ENCODE measurements at places on chromosomes 1 and 21. TPM values are rescaled to one million over a fixed set of nuclear protein-coding genes. Genes with fewer than 3 reads are reported as not detected.
A peak's percentile ranks its signal among the peaks of the same experiment; 100 is the strongest.

DNA sequence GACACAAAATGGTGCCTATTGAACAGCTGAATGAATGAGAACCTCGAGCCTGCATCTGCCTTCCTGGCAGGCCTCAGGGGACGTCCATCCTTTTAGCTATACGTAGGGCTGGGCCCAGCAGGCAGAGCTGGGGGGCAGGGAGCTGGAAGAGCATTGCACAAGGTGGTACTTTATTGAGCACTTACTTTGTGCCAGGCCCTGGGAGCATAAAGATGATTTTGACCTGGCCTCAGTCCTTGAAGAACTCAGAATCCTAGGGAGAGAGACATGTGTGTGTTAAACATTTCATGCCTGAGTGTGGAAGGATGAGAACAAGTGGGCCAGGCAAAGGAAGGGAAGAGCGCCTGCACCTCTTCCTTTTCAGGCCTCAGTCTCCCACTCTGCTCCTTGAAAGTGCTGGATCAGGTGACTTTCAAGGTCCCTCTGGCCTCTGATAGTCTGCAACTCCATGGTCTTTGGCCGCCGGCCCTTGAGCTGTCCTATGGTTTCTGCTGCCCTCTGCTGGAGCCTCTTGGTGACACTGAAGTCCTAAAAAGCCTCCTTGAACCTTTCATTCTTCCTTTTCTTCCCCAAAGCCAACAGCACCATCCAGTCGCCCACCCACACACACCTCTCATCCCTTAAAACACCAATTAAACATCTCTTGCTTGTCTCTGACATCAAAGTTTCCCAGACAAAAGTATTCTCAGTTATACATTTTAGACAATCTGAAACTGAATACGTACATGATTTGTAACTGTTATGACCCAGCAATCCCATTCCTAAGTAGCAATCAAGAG lies 3.5 kb upstream of the PEAR1 start:
- DNase-seq = peak; percentile 87

GCSAML gene
- total RNA-seq = 0.24 TPM

GRCh38 chr1:6235296-6235677 lies 477 bp downstream of the ICMT start:
- no peak for DNase-seq

TDRD5 gene
- not detected for total RNA-seq

GRCh38 chr1:178055093-178055492 lies 38.8 kb upstream of the RASAL2 start:
- peak; percentile 69 for DNase-seq

DNA sequence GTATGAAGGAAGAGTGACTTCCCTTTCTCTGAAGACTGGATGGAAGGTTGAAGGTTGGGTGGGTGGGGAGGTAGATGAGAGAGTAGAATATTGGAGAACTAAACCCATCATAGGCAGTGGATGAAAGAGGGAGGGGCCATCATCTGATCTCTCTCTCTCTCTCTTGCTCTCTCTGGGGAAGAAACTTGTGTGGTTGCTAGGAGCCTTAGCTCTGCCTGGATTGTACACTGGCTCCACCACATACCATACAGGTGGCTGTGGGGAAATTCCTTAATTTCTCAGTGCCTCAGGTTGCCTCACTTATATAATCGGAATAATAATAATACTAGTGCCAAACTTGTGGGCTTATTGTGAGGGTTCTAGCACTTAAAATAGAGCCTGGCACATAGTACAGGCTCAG lies 9.5 kb downstream of the XCL1 start:
- no peak for DNase-seq

DNA sequence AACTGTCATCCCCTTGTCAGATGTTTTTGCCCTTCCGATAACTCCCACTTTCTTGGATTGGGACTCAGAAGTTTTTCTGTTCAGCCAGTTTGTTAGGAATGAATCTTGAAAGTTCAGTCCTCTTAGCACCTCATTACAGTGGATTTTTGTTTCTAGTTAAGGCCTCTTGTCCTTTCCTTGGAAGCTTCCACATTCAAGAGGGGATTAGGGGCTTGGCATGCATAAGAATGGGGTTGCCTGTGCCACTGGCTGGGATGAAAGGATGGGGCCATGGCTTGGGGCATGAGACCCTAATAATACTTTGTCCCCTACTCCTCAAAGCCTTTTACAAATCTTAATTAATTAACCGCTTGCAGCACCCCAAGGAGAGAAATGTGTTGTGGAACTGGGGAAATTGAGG lies 2.4 kb upstream of the DHDDS start:
- DNase-seq = no peak

GRCh38 chr1:7743346-7743745 lies 27.8 kb upstream of the VAMP3 start:
- DNase-seq = no peak

DNA sequence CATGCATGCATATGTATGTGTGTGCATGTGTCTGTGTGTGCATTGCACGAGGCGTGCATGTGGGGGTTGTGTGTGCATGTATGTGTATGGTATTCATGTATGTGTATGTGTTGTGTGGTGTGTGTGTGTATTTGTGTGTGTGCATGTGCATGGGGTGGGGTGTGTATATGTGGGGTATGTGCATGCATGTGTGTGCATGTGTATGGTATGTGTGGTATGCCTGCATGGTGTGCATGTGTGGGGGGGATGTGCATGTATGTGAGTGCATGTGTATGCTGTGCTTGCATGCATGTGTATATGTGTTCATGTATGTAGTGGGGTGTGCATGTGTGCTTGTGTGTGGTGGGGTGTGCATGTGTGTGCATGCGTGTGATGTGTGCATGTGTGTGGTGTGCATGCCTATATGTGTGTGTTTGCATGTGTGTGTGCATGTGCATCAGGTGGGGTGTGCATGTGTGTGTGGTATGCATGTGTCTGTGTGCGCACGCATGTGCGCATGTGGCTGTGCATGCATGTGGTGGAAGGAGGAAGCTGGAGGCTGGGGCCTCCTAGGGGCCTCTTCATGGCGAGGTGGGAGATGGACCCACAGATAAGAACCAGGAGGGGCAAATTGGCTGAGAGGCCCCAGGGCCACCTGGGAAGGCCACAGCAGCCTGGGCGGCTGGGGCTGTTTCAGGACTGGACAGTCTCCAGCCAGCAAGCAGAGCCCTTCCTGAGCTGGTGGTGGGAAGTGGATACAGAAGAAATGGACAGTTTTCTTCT lies 35.9 kb upstream of the ARF1 start:
- no peak for DNase-seq

DNA sequence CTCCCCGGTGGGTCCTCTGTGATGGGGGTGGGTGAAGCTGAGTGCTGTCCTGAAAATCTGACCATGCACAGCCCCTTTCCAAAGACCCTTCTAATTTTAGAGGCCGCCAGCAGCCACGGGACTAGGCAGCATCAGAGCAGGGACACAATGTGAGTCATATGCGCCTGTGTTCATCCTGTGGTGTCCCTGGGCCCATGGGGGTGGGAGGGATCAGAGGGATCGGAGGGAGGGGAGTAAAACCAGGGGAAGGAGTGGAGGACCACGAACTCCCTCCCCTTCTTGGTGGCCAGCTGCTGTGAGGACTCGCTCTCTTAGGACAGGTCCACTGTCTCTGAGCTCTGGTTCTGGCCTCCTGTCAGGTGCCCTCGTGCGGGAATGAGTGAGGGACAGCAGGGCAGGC lies 61.5 kb downstream of the ADARB1 start:
- DNase-seq = no peak

GRCh38 chr21:24197923-24198322 lies 1409.4 kb downstream of the MRPL39 start:
- no peak for DNase-seq

PADI3 gene
- not detected for total RNA-seq

DNA sequence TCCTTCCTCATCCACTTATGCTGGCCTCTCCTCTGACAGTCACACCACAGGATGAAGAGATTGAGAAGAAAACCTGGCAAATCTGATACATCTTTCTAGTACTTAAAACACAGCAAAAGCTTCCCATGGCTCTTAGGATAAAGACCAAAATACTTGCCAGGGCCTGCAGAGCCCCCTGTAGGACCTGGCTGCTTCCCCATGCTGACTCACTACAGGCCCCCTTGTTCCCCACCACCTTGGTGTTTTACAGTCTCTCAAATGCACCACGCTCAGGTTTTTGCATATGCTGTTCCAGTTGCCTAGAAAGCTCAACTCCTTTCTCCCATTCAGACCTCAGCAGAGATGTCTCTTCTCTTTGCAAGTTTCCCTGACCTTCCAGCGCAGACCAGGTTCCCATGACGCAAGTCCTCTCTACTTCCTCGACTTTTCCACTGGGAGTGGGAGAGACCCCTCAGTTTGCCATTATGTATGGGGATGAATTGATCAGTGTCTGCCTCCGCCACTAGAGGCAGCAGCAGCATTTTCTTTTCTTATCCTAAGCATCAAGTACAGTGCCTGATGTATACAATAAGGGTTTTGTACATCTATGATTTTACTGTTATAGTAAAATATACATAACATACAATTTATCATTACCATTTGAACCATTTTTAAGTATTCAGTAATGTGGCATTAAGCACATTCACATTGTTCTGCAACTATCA lies 113.8 kb upstream of the C8B start:
- DNase-seq = no peak

DNA sequence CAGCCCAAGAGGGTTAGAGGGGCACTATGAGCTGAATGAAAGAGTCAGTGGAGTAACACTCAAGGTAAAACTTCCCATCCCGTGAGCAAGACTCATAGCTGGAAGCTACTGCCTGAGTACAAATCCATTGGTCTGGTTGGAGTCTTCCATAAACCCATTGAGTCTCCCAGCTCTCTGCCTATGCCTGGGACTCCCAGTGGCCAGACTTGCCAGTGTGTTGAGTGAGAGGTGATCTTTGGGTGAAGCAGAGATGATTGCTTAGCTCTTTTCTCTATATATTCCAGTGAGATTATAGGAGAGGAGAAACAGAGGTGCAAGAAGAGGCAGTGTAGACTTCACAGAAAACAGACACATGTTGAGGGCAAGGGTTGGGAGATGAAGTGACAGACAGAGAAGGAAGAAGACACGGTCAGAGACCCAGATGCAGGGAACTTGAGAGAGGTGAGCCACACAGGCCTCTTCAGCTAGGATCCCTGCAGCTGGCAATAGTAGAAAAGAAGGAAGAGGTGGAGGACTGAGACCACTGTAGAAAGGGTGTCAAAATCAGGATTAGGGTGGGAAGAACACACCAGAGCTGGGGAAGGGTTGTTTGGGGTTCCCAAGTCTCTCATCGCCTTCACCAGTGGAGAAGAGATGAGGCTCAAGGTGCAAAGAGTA lies 3.7 kb downstream of the FOXD2 start:
- DNase-seq = no peak

DNA sequence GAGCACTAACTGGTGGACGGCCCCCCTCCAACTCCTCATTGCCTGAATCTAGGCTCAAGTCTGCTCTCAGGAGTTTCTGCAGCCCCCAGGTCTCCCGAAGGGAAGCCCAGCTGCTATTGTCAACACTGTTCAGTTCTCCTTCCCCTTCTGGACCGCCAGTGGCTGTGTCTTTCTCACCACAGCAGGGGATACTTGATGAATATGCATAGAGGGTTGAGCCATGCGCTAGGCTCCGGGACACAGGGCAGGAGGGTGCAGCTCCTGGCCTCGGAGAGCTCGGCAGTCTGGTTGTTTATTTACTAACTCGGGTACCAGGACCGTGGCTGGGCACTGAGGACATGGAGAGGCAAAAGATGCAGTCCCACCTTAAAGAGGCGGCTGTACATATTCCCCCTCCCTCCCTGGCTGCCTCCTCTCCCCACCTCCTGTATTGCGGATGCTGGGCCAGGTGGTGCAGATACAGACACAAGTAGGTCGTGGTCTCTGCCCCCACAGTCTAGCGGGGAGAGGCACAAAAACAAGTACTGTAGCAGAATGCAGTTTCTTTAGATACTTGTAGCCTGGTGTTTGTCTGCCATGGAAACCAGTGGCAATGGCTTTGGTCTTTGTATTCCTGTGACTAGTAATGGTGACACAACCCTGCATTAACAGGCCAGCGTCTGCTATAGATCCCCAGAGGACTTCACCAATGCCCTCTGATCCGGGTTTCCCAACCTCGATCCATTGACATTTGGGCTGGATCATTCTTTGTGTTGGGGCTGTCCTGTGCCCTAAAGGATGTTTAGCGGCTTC lies 26.2 kb downstream of the ARHGEF10L start:
- no peak for DNase-seq

GRCh38 chr21:24895885-24896734 lies 711.2 kb downstream of the MRPL39 start:
- DNase-seq = no peak

DNA sequence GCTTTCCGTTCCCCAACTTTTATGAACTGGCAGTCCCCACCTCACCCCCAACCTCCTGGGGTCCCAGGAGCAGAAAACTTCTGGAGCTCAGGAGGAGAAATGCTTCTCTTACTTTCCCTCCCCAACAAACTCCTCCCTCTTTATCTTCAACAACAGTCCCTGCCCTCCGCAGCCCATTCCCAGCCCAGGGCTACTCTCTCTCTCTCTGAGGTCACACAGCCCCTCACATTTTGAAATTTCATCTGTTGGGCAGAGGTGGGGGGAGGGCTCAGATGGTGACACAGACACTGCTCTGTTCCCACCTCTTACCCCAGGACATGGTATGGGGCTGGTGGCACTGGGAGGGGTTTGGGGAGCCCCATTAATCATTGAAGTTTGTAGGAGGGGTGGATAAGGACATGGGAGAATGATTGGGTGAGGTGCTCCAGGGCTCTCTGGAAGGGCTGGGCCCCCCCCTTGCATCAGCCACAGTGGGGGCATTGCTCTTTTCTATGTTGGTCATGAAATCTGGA lies 6.0 kb downstream of the PIK3CD start:
- no peak for DNase-seq

HMCN1 gene
- 5.7 TPM for total RNA-seq

GRCh38 chr1:208221291-208221622 lies 22.9 kb downstream of the PLXNA2 start:
- no peak for DNase-seq

CYP4Z1 gene
- 0.86 TPM for total RNA-seq

LORICRIN gene
- not detected for total RNA-seq

DNA sequence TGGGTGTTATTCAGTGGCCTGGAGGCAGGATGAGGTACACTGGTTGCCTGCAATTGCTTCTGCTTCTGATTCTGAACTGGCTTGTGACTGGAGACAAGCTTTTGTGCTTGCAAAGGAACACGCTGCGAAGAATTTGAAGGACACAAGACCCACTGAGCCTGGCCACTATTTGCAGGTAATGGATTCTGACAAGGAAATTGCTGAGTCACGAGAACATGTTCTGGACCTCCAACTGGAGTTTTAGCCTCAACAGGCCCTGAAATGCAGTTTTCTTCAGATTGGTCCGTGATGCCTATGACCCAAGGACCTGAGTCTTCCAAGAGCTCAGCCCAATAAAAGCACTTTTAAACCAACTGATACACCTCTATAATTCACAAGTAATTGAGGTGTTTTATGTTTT lies 4.6 kb downstream of the RAB3GAP2 start:
- no peak for DNase-seq

GRCh38 chr21:15080526-15080925 lies 15.7 kb upstream of the NRIP1 start:
- no peak for DNase-seq

HTR6 gene
- total RNA-seq = not detected

DNA sequence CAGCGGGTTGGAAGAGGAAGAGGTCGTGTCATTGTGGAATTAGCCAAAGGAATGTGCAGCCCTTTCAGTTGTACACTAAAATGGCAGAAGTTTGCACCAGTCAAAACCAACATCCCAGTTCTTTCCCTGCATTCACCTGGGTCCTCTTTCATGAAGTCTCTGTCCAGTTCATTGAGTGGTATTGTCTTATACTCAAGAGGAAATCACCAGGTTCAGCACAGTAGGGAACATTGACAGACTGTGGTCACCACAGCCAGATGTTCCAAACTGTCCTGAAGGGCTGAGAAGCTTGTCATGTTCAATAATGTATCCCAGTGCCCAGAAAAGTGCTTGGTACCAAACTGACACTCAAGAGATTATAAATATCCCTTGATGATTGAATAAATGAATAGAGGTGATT lies 131.6 kb downstream of the GLUL start:
- no peak for DNase-seq
